Testis (tissue), 5 donors: ENCODE measurements at places on chromosomes 12 and 14. TPM values are rescaled to one million over a fixed set of nuclear protein-coding genes. Genes with fewer than 3 reads are reported as not detected.
A peak's percentile ranks its signal among the peaks of the same experiment; 100 is the strongest.

Gene SLC6A13
- polyA plus RNA-seq = 4.7 TPM

Gene ABCC9
- polyA plus RNA-seq = 2.1 TPM

Gene ZNF219
- 17.7 TPM for polyA plus RNA-seq

Gene SLC5A8
- 0.40 TPM for polyA plus RNA-seq

Gene METTL1
- polyA plus RNA-seq = 28.8 TPM

GRCh38 chr12:26744697-26745440 is 88.1 kb downstream of the ITPR2 start:
- DNase-seq = no peak

DNA sequence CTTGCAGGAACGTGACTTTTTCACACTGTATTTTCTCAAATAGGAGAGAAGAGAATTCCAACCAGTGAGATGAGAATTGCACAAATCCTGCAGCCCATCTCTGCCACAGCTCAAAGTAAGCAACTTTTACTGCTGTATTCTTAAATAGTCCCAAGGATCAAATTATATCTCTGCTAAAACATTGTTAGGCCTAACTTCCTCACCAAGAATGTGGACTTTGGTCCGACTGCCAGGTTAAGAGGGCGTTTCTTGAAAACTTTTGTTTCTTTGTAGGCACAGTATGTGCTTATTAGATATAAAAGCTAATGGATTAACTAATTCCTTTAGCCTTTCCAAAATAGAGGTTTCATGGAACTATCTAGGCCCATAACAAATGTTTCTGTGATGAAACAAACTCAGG is 61.4 kb upstream of the IFNG-AS1 start:
- DNase-seq = peak; percentile 41

DNA sequence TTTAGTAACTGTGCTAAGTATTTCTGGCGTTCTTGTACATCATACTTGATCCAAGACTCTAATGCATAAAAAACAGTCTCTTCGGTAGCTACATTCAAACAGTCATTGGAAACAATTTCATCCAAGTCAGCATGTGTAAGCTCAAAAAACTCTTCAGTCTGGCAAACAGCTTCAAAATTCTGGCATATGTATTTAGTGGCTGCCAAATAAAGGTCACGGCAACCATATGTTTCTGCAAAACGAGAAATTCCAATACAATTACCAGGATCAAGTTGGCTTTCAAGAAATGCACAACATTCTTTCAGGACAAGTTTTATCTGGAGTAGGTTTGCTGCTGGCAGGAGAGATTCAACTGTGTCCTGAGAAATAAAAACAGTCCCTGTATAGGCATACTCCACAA is 16.5 kb downstream of the KLHL28 start:
- no peak for DNase-seq

DNA sequence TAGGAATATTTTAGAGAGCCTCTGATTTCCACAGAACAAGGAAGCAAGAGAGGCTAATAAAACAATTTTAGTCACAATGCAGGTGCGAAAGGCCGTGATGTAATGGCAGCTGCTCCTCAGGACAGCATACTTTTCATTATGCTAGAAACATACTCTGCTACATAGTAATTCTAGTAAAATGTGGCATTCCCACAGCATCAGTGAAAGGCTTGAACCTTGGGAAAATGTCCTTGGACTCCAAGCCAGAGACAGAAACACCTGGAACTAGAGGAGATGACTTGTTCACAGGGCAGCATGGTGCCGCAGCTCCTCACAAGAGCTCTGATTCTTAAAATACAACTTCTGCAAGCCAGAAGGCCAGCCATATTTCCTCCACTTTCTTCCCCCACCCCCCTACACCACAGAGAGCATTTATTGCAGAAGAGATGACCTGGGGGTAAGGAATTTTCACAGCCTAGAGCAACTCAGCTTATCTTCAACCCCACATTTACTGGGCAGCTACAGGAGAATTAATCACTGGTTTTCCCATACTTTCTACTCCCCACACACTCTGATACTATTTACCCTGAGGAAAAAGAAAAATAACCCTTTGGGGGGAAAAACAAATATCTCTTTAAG is 15.8 kb downstream of the ABCC9 start:
- DNase-seq = no peak

DNA sequence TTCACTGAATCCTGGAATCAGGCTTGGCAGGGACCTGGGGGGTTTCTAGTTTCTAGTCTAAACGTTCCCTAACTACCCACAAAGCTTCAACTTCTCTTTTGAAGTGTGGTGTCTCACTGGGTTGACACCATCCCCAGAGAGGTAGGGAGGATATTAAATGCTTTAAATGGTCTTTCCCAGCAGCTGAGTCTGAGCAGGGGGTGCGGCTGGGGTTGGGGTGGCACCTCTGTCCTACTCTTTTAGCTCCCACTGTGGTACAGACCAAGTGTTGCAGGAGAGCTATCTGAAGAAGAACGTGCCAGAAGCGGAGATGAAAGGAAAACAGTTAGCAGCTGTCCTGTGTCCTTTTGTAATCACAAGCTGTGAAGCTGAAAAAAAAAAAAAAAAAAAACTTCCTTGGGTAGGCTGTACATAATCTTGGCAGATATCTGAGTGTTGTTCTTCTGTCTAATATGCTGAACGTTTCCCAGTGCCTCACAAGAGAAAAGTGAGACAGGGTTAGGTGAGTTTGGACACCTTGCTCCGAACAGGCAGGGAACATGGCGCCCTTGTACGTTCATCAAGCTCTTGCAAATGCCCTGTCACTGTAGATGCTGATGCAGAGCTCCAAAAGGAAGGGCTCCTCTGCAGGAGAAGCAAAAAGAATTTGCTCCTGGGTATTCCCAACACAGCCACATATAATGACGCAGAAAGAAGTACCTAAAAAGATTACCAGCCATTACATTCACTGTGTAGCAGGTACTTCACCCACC is 447.2 kb downstream of the APAF1 start:
- DNase-seq = no peak
